Sigmoid colon (tissue), 7 donors: ENCODE measurements at places on chromosomes 12 and 14.

DNA sequence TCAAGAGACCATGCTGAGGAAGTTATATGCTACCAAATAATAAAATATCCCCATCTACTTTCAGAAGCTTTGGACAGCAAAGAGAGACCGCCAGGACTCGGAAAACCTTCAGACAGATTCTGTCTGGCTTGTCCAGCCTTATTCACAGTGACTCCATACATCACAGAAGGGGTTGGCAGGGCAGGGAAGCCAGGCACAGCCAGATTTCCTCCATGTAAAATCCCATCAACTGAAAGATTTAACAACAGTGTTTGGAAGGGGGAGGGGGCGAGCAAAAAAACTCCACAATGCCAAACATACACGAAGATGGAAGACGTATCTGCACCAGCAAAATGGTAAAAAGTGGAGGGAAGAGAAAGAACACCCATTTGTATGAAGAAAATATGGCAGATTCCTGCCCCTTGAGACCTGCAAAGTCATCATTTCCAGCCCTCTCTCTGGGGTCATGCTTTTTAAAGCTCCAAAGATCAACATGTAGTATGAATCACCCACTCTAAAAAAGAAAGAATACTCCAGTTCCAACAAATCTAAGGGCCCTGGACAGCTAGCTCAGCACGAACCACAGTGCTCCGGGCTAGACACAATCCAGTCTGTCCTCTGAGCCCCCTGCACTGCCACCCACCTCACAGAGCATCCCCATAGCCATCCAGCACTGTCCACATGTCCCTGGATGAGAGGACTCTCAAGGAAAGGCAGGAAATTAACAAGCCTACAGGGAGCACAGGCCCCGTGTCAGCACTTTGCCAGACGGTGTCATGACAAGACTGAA lies 116.4 kb downstream of the DICER1 start:
- peak; percentile 40 for DNase-seq
- H3K27ac ChIP-seq: no peak overlapping the region
- H3K4me3 ChIP-seq: no peak overlapping the region
- peaks cover 12% of the 10 kb centered on the region for H3K4me1 ChIP-seq

DNA sequence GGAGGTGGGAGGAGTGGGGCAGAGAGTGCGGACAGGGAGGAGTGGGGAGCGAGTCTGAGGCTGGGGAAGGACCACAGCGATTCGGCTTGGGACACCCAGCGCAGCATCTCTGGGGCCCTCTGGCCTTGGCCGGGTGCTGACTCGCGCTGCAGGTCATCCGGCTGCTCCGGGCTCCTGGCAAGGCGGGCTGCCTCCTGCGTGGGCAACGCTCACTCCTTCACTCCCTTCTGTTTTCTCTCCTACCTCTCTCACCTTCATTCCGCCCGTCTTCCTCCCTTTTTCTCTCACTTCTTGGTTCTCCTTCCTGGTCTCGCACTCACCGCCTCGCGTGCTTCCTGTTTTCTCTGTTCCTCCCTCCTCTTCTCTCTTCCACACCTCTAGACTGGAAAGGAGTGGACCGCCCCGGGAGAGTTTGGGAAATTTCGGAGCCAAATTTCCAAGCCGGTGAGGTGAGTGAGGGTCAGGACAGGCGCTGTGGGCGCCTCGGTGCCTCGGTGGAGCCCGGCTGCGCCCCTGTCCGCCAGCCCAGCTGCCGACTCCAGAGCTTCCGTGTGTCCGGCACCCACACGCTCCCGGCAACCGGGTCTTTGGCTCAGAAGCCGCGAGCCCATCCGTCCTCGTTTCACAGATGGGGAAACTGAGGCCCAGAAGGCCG lies 86.7 kb downstream of the B4GALNT3 start:
- no peak overlapping the region for H3K27ac ChIP-seq
- no peak for DNase-seq
- no peaks in the 10 kb centered on the region for H3K4me1 ChIP-seq
- no peak overlapping the region for H3K4me3 ChIP-seq

GRCh38 chr14:90696720-90697119 lies 119.5 kb downstream of the TTC7B start:
- DNase-seq: no peak
- peak overlapping the region; percentile 76 for H3K27ac ChIP-seq
- H3K27me3 ChIP-seq: no peaks in the 10 kb centered on the region
- peaks cover 33% of the 10 kb centered on the region for H3K4me1 ChIP-seq
- H3K4me3 ChIP-seq: no peak overlapping the region
- H3K36me3 ChIP-seq: no peaks in the 10 kb centered on the region

DNA sequence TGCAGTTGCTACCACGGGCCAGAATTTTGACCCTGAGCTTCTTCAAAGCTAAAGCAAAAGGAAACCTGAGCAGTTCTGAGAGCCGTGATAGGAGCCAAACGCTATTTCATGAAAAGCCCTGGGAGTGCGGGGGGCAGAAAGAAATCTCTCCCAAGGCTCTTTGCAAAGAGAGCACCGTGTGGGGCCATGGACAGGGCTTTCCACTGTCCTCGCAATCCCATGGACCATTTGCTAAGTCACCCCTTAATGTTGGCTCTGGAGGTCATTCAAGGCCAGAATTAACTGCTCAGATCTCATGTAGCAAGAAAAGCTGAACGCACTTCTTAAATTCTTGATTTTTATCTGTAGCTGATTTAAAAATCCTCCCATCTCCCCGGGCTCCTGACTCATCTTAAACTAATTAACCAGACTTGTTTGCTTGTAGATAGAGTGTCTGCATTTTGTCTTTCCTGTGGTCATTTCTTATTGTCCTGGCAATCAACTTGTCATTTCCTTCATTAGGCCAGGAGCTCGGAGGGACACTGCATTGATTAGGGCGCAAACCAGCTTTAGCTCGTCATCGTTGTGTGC lies 24.8 kb downstream of the CLSTN3 start:
- no peak overlapping the region for H3K4me3 ChIP-seq
- H3K36me3 ChIP-seq: peaks cover 4% of the 10 kb centered on the region
- H3K4me1 ChIP-seq: no peaks in the 10 kb centered on the region
- DNase-seq: no peak

DNA sequence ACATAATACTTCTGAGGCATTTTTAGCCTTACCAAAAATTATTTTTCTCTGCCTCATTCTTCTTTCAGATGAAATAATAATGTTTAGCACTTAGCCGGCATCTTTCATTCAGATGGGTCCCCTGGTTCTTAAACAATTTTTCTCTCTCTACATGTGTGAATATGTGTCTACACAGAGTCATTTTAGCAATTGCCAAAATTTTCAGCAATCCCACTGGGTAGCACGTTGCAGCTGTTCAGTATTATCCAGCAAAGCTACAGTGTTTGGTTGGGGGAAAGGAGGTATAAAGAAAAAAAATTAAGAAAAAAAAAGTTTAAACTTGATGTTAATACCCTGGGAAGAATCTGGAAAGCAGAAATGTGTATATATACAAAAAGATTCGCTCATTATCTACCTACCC lies 160.5 kb upstream of the TRHDE start:
- H3K36me3 ChIP-seq: no peaks in the 10 kb centered on the region
- H3K27me3 ChIP-seq: no peaks in the 10 kb centered on the region
- H3K4me3 ChIP-seq: no peak overlapping the region

DNA sequence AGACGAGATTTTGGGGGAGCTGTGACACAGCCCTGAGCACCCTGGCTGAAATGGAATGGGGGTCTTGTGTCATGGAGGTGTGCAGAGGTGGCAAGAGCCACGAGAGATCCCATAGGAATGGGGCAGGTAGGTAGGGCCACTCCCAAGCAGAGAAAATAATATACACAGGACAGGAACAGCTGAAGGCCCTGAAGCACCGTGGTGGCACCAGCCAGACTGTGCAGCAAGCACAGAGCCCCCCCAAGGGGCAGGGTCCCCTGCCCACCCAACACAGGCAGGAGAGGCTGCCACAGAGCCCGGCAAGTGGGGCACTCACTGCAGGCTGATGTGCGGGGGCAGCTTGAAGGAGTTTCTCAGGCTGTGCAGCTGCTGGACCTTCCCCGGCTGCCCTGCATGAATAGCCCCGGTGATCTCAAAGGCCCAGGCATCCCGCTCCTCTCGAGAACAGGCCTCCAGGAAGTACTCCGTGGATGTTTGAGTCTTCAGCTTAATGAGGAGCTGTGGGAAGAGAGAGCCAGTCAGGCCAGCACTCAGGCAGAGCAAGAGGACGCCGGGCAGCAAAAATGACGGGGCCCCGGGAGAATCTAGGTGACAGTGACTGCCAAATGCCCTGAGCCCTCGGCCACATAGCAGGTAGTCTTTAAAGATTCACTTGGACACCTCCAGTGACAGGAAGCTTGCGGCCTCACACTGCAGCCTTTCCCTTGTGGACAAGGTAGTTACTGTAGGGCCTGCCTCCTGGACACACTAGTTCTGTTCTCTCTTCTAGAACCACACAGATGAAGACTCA lies 16.7 kb downstream of the PLEK2 start:
- no peaks in the 10 kb centered on the region for H3K36me3 ChIP-seq
- no peak overlapping the region for H3K27ac ChIP-seq
- DNase-seq: no peak

DNA sequence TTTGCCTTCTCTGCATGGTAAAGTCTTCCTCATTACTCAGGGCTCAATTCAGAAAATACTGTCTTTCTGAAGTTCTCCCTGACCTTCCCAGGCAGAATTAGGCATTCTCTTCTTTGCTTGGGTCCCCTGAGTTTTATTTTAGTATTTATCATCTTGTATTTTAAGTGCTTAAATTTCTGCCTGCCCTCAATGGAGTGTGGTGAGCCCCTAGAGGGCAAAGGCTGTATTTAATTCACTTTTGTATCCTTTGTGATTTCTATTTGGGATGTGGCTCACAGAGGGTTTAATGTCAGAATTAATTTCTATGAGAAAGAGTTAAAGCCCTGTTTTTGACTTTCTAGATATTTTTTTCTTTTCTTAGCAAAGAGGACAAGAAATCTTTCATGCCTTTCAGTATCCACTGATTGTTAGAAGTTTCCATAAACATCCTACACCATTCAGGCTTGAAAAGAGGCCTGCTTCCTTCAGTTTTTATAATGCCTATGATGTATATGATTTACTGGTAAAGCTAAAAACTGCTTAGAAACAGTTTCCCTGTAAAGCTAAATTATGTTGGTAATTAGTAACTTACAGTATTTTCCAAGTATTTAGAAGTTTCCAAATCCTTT lies 55.6 kb upstream of the PTPRB start:
- no peaks in the 10 kb centered on the region for H3K27me3 ChIP-seq
- H3K27ac ChIP-seq: no peak overlapping the region
- no peaks in the 10 kb centered on the region for H3K36me3 ChIP-seq
- no peaks in the 10 kb centered on the region for H3K4me1 ChIP-seq
- DNase-seq: no peak

GRCh38 chr14:68636597-68636996 lies 156.3 kb downstream of the ZFP36L1 start:
- H3K4me1 ChIP-seq: no peaks in the 10 kb centered on the region
- no peaks in the 10 kb centered on the region for H3K36me3 ChIP-seq
- DNase-seq: no peak
- peak overlapping the region; percentile 76 for H3K27ac ChIP-seq
- no peaks in the 10 kb centered on the region for H3K27me3 ChIP-seq

DNA sequence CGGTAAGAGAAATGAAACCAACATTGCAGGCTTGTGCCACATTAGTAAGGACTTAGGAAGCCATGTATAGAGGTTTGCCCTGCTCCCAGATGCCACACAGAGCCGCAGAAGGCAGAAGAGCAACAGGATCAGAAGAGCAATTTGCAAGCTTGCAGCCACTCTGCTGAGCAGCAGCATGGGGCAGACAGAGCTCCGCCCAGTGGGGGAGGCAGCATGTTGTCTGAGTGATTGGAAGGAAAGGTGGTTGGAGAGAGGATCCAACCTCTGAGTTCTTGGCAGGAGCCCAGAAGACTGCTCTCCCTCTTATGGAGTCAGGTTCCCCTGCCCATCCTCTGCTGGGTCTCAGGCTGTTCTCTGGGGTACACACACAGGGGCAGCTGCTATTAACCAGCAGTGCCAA lies 2.3 kb upstream of the KRT6A start:
- H3K4me1 ChIP-seq: peaks cover 23% of the 10 kb centered on the region
- no peak overlapping the region for H3K27ac ChIP-seq
- DNase-seq: no peak
- no peaks in the 10 kb centered on the region for H3K27me3 ChIP-seq
- no peak overlapping the region for H3K4me3 ChIP-seq

DNA sequence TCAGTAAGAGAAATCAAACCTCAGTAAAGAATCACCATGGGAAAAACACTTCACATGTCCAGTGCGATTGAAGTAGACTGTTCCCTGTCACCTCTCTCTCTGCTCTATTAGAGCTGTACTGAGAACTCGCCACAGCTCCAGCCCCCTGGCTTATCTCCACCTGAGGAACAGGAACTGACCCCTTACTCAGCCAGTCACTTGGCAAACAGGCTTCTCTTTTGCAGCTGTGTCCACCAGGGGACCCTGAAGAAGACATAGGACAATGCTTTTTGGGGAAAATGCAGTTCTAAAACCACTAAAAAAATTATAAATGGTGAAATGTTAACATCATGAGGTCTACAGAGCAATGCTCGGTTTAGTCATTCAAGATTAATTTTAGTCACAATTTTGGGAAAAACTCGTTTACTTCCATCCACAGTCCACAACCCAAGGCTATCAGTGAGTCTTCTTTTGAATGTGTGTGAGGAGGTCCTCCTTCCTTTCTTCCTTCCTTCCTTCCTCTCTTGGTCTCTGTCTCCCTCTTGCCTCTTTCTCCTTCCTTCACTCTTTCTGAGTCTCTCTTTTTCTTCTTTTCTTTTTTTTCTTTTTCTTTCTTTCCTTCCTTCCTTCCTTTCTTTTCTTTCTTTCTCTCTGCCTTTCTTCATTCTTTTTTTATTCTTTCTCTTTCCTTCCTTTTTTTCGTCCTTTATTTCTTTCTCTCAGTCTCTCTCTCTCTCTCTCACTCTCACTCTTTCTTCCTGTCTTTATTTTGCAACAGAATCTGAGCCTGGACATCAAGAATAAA lies 1189.5 kb upstream of the TMEM132C start:
- DNase-seq: no peak
- no peak overlapping the region for H3K27ac ChIP-seq
- H3K4me3 ChIP-seq: no peak overlapping the region
- H3K36me3 ChIP-seq: no peaks in the 10 kb centered on the region
- H3K27me3 ChIP-seq: no peaks in the 10 kb centered on the region

DNA sequence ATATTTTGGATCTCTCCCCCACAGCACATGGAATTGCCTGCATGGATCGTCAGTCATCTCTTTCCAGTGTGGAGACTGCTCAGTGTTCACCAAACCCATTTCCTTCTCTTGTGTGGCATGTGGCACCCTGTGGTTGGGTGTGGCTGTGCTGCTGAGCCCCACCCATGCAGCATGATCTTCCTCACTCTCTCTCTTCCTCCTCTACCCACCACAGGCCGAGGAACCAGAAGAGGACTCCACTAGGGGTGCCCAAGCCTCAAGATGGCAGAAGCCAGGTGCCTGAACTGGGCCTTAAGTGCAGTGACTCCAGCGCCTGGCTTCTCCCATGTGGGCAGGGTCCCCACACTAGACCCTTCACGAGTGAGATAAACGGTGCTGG lies 66.8 kb upstream of the GPR68 start:
- no peaks in the 10 kb centered on the region for H3K4me1 ChIP-seq
- H3K27ac ChIP-seq: no peak overlapping the region
- no peak for DNase-seq
- H3K27me3 ChIP-seq: no peaks in the 10 kb centered on the region
- no peaks in the 10 kb centered on the region for H3K36me3 ChIP-seq
